ENCODE measurements at places on chromosomes 5 and 9. TPM values are rescaled to one million over a fixed set of nuclear protein-coding genes. Genes with fewer than 3 reads are reported as not detected.

The LHX6 gene
- 0.53 TPM for total RNA-seq

The NOP16 gene
- 46.3 TPM for total RNA-seq

The ANXA2R gene
- 0.77 TPM for total RNA-seq

The CEP72 gene
- 7.5 TPM for total RNA-seq

The TMEM250 gene
- 30.3 TPM for total RNA-seq

The CDC26 gene
- 23.9 TPM for total RNA-seq

The PLAA gene
- 43.0 TPM for total RNA-seq

The ORM2 gene
- total RNA-seq = not detected

The BAAT gene
- total RNA-seq = 8.9 TPM

The MUSK gene
- total RNA-seq = not detected

The MORN5 gene
- total RNA-seq = not detected

Measured in astrocyte (in vitro differentiated cells and primary cell).